ENCODE measurements at places on chromosomes 16 and 17.

DNA sequence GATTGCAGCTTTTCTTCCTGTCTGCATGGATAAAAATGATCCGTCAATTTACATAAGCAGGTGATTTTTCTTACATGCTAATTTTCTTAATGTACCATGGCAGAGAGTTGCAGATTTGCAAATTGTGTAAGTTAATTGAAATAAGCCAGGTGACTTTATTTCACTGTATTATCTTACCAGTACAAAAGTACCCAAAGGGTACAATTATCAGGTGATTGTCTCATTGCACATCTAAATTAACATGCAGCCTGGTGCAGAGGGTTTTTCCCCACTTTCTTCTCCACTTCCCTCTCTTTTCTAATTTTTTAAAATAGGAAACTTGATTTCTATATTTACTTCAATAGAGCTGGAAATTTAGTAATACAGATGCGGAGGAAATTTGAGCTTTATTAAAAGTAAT is 11.2 kb downstream of the NLK start:
- peaks cover 3% of the 10 kb centered on the region for H3K4me1 ChIP-seq
- no peak for DNase-seq
- H3K36me3 ChIP-seq, result no peaks in the 10 kb centered on the region
- H3K27ac ChIP-seq, result no peak overlapping the region
- H3K4me3 ChIP-seq, result no peak overlapping the region

GRCh38 chr16:88448461-88449266 is 4.4 kb upstream of the ZFPM1 start:
- H3K4me1 ChIP-seq, result peaks cover 11% of the 10 kb centered on the region
- H3K36me3 ChIP-seq, result no peaks in the 10 kb centered on the region
- no peak overlapping the region for H3K27ac ChIP-seq
- H3K4me3 ChIP-seq, result no peak overlapping the region
- no peaks in the 10 kb centered on the region for H3K27me3 ChIP-seq

GRCh38 chr17:9244066-9245052 is 223.0 kb downstream of the NTN1 start:
- H3K4me1 ChIP-seq, result peaks cover 15% of the 10 kb centered on the region
- no peaks in the 10 kb centered on the region for H3K27me3 ChIP-seq
- peaks cover 10% of the 10 kb centered on the region for H3K36me3 ChIP-seq
- no peak for DNase-seq
- no peak overlapping the region for H3K4me3 ChIP-seq
- H3K27ac ChIP-seq, result no peak overlapping the region

DNA sequence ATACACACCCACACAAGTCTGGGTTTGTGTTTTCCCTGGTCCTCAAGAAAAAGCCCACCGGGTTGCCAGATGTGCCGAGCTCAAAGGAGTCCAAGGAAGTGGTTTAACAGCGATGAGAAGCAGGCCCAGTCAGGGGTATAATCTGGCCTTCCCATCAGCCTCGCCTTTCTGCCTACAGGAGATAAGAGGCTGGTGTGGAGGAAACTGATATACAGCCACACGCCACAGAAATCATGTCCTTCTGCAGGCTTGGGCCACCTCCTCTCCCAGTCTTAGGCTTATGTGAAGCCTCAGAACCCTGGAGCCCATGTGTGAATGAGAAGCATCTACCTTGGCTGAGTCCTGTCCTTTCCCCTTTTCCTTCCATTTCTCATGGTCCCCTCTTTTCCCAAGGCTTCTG is 43.6 kb upstream of the MMP2 start:
- DNase-seq, result no peak
- peaks cover 2% of the 10 kb centered on the region for H3K27me3 ChIP-seq
- H3K36me3 ChIP-seq, result no peaks in the 10 kb centered on the region
- no peak overlapping the region for H3K4me3 ChIP-seq
- no peaks in the 10 kb centered on the region for H3K4me1 ChIP-seq
- no peak overlapping the region for H3K27ac ChIP-seq

GRCh38 chr17:73482251-73482716 is 162.0 kb downstream of the SDK2 start:
- H3K27ac ChIP-seq, result no peak overlapping the region
- H3K4me3 ChIP-seq, result no peak overlapping the region
- H3K36me3 ChIP-seq, result no peaks in the 10 kb centered on the region
- DNase-seq, result no peak

Data from CD4-positive, alpha-beta T cell (primary cell).